ENCODE measurements at places on chromosomes 5 and 9.
A peak's percentile ranks its signal among the peaks of the same experiment; 100 is the strongest.

DNA sequence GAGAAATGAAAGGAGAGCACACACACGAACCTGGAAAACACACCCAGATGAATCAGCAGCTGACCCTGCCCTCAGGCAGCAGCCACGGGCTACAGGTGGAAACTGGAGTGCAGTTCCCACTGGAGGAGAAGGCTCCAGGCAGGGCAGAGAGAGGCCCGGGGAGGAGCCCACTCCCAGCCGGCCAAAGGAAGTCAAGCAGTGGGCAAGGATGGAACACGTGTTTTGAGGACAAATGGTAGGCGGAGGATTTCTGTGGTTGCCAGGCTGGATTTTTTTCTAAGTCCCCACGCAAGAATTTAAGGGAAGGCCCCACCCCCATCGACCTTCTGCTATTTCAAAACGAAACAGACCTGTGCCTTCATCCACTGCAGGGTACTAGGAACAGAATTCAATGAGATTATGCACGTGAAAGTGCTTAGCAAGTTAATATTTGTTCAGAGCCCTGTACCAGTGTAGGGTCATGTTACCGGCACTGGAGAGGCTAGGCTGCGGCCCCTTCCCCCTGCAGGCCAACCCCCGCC lies 6.8 kb downstream of the EPB41L4B start:
- no peak for DNase-seq

DNA sequence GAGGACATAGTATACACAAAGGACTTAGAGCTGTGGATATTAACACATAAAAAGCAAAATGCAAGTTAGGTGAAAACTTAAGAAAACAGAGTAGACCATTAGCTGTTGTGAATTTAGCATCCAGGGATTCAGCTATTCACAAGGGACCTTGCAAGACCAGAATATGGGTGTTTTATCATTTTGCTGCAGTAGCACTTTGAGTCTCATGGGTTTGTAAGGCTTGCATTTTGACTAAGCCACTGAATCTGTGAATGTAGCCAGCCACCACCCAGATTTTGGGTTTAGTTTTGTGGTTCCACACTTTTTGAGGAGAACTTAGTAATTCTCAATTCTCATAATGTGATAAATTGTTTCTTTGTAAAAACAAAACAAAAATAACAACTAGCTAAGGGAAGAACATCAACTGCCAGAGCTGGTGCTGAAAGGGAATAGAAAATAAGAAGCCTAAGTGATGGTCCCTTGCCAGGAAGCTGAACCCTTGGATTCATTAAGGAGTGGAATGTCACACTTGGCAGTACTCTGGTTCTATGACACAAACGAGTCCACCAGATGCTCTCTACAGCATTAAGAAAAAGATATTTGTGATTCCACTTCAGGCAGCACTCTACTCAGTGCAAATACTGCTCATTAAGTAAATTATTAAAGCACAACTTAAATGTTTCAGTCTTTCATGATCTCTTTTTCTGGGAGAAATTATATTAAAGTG lies 557.4 kb upstream of the ZNF462 start:
- DNase-seq, result no peak

DNA sequence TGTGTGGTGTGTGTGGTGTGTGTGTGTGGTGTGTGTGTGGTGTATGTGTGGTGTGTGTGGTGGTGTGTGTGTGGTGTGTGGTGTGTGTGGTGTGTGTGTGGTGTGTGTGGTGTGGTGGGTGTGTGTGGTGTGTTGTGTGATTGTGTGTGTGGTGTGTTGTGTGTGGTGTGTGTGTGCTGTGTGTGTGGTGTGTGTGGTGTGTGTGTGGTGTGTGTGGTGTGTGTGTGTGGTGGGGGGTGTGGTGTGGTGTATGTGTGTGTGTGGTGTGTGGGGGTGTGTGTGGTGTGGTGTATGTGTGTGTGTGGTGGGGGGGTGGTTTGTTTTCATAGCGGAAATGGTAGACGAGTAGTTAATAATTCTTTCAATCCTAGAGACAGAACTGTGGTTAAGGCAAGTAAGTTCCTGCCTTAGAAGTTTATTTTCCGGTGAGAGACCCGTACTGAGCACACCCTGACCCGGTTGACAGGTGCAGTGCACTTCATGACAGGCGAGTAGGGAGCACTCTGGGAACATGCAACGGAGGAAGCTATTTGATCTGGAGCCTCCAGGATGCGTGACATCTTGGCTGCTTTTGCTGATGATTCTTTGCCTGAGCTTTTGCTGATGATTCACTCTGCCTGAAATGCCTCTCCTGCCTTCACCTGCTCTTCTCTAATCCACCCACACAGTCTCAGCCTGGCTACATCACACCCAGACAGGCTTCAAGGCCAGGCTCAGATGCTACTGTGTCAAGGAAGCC lies 21.7 kb upstream of the FAT2 start:
- peak; percentile 67 for DNase-seq

GRCh38 chr9:97981846-97982682 lies 1.1 kb upstream of the ANP32B start:
- no peak for DNase-seq

GRCh38 chr5:1815071-1815786 lies 14.0 kb downstream of the NDUFS6 start:
- no peak for DNase-seq

DNA sequence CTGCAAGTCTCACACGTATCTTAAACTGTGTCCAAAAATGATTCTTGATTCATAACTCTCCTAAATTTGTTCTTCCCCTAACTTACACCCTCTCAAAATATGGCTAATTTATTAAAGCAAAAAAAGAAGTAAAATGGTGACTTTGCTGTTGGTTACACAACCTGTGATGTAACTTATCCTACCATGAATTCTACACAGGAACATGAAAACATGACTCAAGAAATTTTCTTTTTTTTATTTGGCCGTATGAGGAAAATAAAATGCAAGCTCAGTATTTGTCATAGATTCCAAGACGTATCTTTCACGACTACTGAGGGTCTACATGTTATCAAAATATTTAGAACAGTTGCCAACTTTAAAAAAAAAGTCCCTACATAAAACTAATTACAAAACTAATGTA lies 9.2 kb downstream of the LIFR start:
- no peak for DNase-seq

GRCh38 chr9:92931606-92932005 lies 15.7 kb upstream of the FGD3 start:
- DNase-seq, result no peak

GRCh38 chr5:133265720-133266526 lies 214.1 kb downstream of the HSPA4 start:
- DNase-seq, result no peak

DNA sequence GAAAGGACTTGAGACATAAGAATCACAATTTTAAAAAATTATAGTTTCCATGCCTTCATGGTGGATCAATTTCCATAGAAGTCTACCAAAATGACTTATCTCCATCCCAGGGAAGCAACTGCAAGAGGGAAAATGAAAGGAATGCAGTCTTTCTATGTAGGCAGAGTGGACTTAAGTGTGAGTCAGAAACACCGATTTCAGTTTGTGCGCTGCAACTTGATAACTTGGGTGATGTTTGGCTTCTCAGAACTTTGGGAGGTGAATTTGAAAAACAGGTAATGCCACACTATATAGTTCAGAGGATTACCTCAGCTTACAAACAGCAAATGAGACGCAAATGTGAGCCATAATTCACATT lies 708 bp upstream of the CSNK1G3 start:
- DNase-seq, result no peak

DNA sequence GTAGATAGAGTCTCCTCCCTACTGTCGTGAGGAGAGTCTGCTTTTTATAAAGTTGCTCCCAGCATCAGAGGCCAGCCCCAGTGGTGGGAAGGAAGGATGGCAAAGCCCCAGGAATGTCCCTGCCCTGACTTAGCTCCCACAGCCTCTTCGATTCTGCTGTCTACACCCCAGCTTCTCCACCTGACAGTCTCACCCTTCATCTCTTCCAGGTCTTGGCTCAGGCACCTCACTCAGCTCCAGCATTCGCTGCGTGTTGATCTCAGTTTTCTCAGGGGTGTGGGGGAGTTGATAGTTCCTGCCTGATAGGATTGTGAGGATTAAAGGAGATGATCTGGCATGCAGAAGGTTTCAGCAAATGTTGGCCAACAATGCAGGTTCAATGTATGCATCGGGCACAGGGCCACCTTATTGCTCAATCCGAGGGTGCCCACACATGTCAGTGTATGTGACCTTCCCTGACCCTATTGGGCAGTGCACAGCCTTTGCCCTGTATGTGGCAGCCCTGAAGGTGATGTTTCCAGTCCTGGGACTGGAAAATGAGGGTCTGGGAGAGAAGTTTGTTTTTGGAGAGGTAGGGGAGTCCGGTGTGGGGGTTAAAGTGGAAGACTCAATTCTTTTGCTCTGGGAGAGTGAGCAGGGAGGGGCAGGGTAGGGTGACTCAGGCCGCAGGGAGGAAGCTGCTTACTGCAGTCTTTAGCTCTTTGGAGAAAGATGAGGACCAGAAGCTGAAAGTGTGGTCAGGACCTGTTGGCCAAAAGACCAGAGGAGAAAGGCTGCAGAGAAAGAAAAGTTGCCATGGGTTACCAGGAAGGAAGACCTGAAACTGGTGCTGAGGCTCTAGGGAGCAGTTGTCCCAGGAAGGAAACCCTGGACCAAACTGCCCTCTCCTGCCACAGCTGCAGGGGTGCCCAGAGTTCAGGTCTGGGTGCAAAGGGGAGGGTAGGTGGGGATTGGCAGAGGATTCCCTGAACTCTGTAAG lies 153.2 kb downstream of the MACROH2A1 start:
- DNase-seq, result no peak

DNA sequence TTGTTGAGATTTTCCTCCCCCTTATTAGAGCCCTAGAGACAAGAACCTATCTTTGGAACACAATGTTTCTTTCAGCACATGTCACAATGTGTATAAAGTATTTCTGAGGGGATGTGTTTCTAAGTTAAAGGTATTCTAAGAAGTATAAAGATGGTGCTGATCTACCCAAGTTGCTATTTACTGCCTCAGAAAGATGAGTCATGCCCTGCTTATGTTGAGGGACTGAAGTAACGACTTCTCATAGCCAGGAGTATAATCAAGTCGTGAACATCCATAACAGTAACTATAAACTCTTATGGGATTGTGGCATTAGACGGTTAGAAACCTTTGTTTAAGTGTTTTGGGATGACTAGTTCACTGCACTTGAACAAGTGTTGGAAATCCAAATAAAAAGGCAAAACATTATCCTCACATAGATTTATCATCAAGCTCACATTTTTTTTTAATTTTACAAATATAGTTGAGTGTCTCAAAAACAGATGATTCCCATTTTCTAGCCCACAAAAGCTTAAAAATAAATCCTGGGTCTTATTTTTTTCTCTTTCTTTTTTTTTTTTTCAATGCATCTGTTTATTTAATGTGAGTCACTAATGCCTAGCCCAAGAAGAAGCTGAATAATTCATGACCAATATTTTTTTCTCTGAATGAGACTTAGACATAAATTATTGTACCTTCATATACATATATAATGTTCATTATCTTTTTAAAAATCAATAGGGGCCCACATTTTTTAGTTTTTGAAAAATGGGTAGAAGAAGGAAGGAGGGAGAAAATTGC lies 12.2 kb upstream of the TMEM252 start:
- DNase-seq, result no peak

- DNase-seq, result no peak
Observed at GRCh38 chr5:169244812-169245211, 56.1 kb downstream of the SLIT3 start.

- DNase-seq, result no peak
Observed at GRCh38 chr5:9284781-9285307, 261.0 kb downstream of the SEMA5A start.

DNA sequence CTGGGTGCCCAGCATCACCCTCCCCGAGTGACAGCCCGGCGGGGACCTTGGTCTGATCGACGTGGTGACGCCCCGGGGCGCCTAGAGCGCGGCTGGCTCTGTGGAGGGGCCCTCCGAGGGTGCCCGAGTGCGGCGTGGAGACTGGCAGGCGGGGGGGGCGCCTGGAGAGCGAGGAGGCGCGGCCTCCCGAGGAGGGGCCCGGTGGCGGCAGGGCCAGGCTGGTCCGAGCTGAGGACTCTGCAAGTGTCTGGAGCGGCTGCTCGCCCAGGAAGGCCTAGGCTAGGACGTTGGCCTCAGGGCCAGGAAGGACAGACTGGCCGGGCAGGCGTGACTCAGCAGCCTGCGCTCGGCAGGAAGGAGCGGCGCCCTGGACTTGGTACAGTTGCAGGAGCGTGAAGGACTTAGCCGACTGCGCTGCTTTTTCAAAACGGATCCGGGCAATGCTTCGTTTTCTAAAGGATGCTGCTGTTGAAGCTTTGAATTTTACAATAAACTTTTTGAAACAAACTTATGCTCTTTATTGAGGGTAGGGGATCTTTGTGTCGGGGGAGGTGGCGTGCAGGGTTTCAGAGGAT lies 1.3 kb downstream of the GADD45G start:
- DNase-seq, result peak; percentile 38

- no peak for DNase-seq
Observed at GRCh38 chr9:126864771-126865170, 4.3 kb downstream of the ZBTB34 start.

- no peak for DNase-seq
Observed at GRCh38 chr5:102306121-102306520, 10.0 kb upstream of the SLCO4C1 start.

- no peak for DNase-seq
Observed at GRCh38 chr9:18775241-18775640, 257.8 kb downstream of the SAXO1 start.

DNA sequence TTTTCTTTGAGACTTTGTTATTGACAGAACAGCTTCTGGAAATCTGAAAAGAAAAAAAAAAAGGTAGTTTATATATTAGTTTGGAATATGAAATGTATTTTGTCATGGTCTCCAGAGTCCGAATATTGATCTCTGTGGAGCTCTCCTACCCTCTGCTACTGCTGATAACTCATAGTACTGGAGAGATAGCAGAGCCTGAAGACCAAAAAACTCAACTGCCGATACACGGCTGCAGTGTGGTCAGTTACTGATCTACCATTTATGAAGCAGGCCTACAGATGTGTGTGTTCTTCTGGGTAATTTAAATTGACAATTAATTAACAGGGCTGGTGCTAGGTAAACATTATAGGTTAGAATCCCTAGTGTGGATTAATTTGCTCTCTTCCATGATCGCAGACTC lies 3.8 kb upstream of the FAM120A start:
- DNase-seq, result no peak

GRCh38 chr9:133360400-133361393 lies 4.3 kb downstream of the SURF2 start:
- no peak for DNase-seq

DNA sequence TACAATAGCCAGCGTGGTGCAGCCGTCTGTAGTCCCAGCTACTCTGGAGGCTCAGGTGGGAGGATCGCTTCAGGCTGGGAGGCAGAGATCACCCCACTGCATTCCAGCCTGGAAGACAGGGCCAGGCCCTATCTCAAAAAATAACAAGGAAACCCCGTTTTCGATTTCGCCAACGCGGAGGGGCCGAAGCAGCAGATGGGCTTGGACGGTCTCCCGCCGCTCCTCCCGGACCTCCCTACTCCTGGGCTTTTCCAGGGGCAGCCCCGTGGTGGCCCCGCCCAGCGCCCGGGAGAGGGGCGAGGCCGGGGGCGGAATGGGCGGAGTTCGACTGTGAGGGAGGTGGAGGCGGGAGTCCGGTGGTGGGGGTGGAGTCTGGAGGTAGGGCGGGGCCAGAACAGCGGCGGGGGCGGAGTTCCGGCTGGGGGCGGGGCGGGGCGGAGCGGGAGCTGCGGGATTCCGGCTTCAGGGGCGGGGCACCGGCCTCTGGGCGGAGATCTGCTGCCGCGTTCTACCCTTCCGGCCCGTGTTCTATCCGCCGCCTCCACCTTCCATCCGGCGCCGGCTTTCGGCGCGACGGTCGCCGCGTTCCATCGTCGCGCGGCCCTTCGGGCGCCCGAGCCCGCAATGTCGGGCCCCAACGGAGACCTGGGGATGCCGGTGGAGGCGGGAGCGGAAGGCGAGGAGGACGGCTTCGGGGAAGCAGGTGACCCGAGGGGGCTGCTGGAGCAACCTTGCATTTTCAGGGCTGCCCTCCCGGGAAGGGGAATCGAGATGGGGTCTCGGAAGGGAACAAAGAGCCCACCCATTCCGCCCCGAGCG lies at the start of gene BBLN:
TSS of gene BBLN (plus strand) at position 482 of the 819 bp plus-strand sequence. CDS start at position 625, 143 bp downstream.
- DNase-seq, result peak; percentile 95

All from activated naive CD4-positive, alpha-beta T cell treated with anti-CD3 and anti-CD28 coated beads, Interleukin-2, amount 50 U/mL, for 16 hours (primary cell).